RPMI7951 (cell line): ENCODE measurements at places on chromosomes 5 and 9. TPM values are rescaled to one million over a fixed set of nuclear protein-coding genes. Genes with fewer than 3 reads are reported as not detected.

The OR13C3 gene
- total RNA-seq, result not detected in 2 replicates

The ADRB2 gene
- 0.59 and 0.72 TPM in 2 replicates for total RNA-seq

The C9orf57 gene
- not detected in 2 replicates for total RNA-seq

The RABL6 gene
- total RNA-seq, result 30.0 and 37.8 TPM in 2 replicates

The IL5 gene
- total RNA-seq, result not detected in 2 replicates

The TNFSF15 gene
- 0.24 and 0.49 TPM in 2 replicates for total RNA-seq

The FGFR4 gene
- 1.9 and 2.0 TPM in 2 replicates for total RNA-seq

The CCL27 gene
- total RNA-seq, result not detected in 2 replicates

The PCDHGA1 gene
- total RNA-seq, result 3.3 and 3.7 TPM in 2 replicates

The SLC6A19 gene
- total RNA-seq, result not detected in 2 replicates

The C1QTNF2 gene
- total RNA-seq, result 3.5 and 4.8 TPM in 2 replicates

The TMEM215 gene
- not detected in 2 replicates for total RNA-seq

The ZNF622 gene
- 20.9 and 28.2 TPM in 2 replicates for total RNA-seq

The DIAPH1 gene
- 29.1 and 40.1 TPM in 2 replicates for total RNA-seq

The RASEF gene
- total RNA-seq, result 1.3 and 1.4 TPM in 2 replicates

The PIP5KL1 gene
- total RNA-seq, result 0.24 and 1.2 TPM in 2 replicates

The CD14 gene
- 0.20 and 0.96 TPM in 2 replicates for total RNA-seq

The UNC5A gene
- 0.10 TPM in 1 of 2 replicates, not detected in the other for total RNA-seq

The HBEGF gene
- total RNA-seq, result 3.5 and 3.9 TPM in 2 replicates

The COL15A1 gene
- total RNA-seq, result 20.2 and 21.1 TPM in 2 replicates

The NUTM2G gene
- not detected in 2 replicates for total RNA-seq

The TICAM2 gene
- total RNA-seq, result 6.4 and 11.7 TPM in 2 replicates

The SAPCD2 gene
- total RNA-seq, result 15.3 and 21.8 TPM in 2 replicates

The LRRC70 gene
- total RNA-seq, result 0.12 and 0.59 TPM in 2 replicates

The DPM2 gene
- 37.1 and 50.1 TPM in 2 replicates for total RNA-seq

The MAPK9 gene
- total RNA-seq, result 18.0 and 19.0 TPM in 2 replicates

The DDX46 gene
- 17.8 and 28.0 TPM in 2 replicates for total RNA-seq

The RELL2 gene
- total RNA-seq, result 2.8 and 5.2 TPM in 2 replicates
